ENCODE measurements at places on chromosomes 7 and 10.

GRCh38 chr10:126408953-126409641 is 20.8 kb upstream of the ADAM12 start:
- DNase-seq: no peak

GRCh38 chr10:13765641-13766341 is 179.0 kb downstream of the PRPF18 start:
- DNase-seq: peak; percentile 61

- DNase-seq: no peak
These were observed 1.5 kb upstream of the CALHM3 start for GRCh38 chr10:103480521-103480920.

- DNase-seq: no peak
These were observed 263.0 kb upstream of the BMPER start for GRCh38 chr7:33642312-33642711.

DNA sequence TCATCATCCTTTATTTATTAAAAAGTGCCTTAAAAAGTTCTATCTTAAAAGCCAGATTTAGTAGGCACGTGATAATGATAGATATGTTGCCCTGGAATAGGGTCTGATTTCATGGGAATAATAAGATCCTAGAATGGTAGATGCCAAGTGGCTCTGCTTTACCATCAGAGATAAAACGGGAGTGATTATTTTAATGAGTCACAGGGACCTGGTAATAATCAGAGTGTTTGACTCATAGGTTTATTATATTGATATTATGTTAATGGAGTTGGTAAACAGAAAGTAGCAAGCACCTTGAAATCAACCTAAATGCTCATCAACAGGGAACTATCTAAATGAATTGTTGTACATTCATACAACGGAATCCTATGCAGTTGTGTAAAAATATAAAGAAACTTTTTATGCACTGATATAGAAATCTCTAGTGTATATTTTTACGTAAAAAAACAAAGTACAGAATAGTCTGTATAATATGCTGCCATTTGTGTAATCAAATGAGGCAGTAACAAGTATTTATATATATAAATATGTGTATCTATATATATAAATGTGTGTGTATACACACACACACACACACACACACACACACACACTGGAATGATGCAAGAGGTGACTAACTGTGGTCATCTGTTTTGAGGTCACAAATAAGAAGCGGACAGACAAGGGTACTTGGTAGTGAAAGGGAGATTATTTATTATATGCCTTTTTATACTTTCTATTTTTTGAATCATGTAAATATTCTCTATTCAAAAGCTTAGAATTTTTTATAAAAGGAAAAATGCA is 78.6 kb upstream of the DYNC1I1 start:
- no peak for DNase-seq

DNA sequence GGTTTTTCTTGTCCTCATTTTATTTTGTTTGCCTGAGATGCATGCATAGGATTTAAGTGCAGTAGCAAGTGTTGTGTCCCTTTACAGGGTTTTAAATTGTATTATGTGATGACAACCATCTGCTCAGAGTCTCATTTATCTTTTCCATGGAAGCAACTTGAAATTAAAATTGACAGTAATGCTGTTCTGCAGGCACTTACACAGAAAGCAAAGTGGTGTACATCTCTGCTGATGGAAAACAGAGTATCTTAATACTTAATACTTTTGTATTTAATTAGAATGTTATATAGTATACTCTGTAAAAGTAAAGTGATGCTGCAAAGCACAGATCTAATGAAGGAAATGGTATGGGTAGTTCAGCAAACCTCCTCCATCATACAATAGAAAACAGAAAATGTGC is 482.9 kb downstream of the POM121L12 start:
- DNase-seq: no peak
